Stimulated activated CD4-positive, alpha-beta T cell treated with anti-CD3 and anti-CD28 coated beads, TNF-alpha, amount 100 ng/mL, for 1 hour (primary cell): ENCODE measurements at places on chromosomes 3 and 15.

- no peak for DNase-seq
Measured at GRCh38 chr3:189580190-189580589, 51.0 kb upstream of the TP63 start.

GRCh38 chr15:96186105-96186504 lies 144.4 kb upstream of the NR2F2 start:
- no peak for DNase-seq

GRCh38 chr3:111714305-111714704 lies 119.2 kb upstream of the ZBED2 start:
- DNase-seq, result no peak

GRCh38 chr15:41048397-41048796 lies 67.7 kb downstream of the INO80 start:
- DNase-seq, result no peak

- no peak for DNase-seq
Measured at GRCh38 chr3:42519568-42519962, 17.1 kb downstream of the VIPR1 start.

- no peak for DNase-seq
Measured at GRCh38 chr15:55991802-55992768, 1.3 kb downstream of the NEDD4 start.

- no peak for DNase-seq
Measured at GRCh38 chr3:122835590-122835989, 40.7 kb downstream of the SLC49A4 start.

GRCh38 chr3:149239357-149239936 lies 17.8 kb upstream of the CP start:
- no peak for DNase-seq

DNA sequence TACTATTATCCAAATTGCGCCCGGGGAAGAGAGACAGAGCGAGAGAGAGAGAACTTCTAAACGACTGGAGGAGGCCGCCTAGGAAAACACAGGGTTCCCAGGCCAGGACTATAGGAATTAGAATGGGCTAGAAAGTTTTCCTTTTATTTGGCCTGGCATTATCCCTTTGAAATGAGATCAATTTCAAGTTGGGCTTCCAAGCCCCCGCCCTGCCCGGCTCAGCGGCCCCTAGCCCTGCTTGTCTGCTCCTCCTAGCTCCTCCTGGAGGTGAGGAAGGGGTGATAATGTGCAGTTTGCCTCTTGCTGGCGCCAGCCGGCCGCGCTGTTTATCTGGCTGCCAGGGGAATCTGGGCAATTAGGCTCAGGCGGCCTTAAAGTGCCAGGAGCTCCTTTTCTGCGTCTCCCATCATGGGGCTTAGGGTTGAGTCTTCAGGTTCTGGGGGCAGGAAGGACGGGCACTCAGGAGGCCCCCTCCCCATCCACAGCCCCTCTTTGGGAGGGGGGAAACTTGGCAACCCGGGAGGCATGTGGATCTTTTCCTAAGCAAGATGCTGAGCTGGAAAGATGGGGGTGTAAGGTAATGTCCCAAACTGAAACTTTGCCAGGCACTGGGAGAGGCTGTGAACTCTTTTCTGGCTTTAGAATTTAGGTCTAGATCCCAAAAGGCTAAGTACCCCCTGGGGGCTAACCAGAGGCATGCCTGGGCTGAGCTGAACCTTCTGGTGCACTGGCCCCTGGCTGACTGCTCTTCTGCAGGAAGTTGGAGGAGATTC lies 5.5 kb downstream of the SMAD6 start:
- DNase-seq, result no peak

- DNase-seq, result no peak
Measured at GRCh38 chr3:77122652-77123051, 82.8 kb downstream of the ROBO2 start.

DNA sequence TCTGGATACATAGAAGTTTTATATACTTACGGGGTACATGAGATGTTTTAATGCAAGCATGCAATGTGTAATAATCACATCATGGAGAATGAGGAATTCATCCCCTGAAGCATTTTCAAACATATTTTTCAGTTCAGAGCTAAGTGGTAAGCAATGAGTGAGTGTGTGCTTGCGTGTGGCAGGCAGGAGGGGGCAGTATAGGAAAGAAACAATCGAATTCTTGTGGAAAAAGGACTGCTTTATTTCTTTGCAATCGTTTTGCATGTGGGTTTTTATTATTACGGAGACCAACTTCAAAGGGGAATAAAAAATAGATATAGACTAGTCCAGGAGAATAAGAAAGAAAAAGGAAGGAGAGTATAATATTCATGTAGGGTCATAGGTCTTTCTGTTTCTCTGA lies 271.6 kb downstream of the CHL1 start:
- DNase-seq, result no peak

DNA sequence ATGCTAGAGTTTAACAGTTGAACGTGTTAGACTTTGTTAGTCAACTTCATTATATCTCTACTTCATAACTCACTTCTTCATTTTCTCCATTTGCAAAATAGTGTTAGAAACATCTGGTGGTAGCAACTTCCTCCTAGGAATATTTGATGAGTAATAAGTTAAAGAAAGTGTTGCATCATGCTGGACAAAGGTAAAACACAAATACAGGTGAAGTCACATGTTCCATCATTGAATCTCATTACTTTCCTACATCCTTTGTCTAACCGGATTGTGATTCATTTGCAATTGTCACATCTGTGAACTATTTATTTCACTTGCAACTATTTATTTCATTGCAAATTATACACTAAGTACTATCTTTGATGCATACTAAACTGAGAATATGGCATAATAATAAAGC lies 186.5 kb downstream of the TUSC7 start:
- DNase-seq, result no peak

GRCh38 chr3:17602126-17602525 lies 140.3 kb downstream of the TBC1D5 start:
- no peak for DNase-seq
